ENCODE measurements at places on chromosomes 6 and 20.

DNA sequence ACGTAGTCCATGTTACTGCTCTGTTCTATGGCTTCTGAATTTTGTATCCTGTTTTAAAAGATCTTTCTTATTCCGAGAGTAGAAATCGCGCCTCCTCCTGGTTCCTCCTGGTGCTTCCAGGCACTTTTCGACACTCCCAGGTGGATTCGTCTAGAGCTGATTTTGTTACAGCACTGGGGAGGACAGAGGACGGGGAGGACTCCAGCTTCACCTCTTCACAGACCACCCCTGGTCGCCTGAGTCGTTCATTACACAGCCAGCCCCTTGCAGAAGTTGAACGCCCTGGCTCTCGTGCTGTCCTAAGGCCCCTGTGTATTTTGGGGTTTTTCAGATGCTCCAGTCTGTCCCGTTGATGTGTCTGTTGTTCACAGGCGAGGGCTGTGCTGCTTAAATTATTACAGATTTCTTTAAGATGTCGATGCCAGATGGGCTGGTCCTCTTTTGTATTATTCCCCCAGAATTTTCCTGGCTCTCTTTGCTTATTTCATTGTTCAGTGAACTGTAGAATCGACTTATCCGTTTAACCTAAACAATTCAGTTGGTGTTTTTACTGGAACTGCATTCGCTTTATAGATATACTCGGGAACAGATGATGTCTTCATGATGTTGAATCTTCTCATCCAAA, 30.5 kb downstream of the COL20A1 start:
- no peak for DNase-seq

- no peak for DNase-seq
These were observed 148.8 kb downstream of the ARID1B start for GRCh38 chr6:156925718-156926607.

DNA sequence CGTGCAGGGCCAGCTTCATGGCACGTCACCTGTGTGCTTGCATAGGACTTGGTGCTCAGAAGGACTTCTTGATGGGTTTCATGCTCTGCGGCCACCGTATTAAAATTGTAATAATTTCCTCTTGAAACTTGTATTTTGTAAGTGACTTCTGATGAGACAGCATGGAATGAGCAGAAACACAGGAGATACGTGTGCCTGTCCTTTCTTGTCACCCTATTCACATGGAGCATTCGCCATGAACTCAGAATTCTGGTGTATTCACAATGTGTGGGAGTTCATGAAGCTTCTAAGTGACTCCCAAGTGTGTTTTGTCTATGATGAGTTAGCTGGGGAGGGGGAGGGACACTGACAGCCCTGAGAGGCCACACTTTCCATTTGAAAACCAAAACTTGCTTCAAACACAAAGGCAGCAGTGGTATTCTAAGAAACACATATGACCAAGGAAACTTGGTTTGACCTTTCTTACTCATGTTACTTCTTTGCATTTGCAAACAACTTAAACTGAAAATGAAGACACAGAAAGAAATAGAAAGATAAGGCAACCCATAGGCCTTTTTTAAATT, 92.1 kb upstream of the NEDD9 start:
- no peak for DNase-seq

DNA sequence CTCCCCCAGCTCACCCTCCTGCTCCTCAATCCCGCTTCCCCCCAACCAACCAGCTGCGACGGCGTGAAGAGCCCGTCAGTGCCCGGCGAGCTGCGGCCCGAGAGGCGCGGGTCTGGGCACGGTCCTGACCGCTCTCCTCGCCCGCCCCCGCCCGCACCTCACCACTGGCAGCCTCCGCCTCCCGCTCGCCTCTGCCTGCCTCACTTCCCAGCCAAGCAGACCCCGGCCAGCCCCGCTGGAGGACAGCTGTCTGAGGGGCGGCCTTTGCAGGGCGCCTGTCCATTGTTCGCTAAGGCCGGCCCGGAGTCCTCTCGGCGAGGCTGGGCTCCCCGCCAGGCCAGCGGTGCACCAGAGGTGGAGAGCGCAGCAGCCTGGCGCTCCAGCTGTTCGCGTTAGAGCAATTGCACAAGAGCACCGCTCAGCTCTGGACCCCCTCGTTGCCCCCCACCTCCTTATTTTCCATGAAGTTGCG, 1.3 kb downstream of the SOBP start:
- no peak for DNase-seq

DNA sequence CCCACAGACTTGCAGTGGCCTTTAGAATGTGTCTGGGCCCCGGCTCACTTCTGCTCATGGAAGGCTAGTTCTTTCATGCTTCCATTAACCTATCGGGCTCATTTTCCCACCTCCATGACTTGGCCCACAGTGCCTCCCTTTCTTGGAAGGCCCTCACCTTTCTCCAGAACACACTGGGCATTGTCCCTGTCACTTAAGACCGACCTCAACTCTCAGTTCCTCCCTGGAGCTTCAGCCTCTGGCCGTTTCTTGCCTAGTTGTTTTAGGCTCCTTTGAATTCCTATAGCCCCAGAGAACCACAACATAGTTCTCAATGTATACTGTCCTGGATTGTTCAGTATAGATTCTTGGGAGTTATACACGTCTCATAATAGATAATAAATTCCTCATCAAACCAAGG, 19.3 kb upstream of the TNFAIP3 start:
- DNase-seq: no peak

GRCh38 chr20:6228302-6228843, 105.5 kb upstream of the FERMT1 start:
- no peak for DNase-seq

DNA sequence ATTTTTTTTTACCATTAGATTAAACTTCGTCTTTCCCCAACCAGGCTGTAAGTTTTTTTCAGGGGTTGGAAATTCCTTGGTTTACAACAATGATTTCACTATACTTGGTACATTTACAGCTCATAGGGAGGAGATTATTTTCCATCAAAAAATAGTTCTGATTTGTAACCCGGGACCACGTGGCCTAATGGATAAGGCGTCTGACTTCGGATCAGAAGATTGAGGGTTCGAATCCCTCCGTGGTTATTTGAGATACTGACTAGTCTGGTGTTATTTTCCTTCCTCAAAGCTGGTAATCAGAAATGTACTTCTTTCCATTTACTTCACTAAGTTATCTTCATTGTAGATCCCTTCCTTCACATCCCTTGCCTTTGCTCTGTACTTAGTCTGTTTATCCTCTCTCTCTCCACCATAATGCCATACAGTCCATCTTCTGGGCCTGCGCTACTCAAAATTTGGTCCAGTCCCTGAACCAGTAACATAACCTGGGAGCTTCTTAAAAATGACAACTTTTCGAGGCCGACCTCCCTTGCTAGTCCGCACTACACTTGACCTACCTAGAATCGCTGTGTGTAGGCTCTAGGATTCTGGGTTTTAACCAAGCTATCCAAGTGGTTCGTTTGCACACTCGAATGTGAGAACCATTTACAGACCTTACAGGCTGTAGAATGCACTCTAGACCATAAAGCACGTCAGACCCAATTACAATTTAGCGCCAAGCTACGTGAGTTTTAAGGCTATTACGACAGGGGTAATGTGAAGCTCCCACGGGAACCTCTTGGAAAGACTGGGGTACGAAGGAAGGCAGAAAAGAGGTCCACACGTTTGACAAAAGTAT, 42.1 kb upstream of the BTN3A2 start:
- peak; percentile 32 for DNase-seq

GRCh38 chr6:88651400-88651799, 312.0 kb downstream of the RNGTT start:
- DNase-seq: no peak

GRCh38 chr6:53284901-53285300, 63.8 kb downstream of the ELOVL5 start:
- no peak for DNase-seq

DNA sequence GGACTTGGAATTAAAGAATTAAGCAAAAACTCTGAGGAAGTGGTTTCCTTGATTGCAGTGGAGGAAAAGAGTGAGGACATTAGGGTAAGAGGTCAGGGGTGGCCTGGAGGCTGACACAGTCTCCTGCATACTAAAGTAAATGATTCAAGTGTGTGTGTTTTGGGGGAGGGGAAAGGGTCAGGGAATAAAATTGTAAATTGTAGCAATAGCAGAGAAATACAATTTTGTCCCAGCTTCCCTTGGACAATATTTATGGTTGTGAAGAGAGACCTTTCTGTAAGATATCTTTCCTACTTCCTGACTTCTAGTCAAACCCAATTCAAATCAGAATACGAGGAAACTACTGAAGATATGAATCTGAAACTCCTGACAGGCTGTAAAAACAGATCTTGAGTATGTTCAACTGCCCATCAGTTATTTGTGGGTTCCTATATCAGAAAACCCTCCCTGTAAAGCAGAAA, 143.4 kb upstream of the HMGN3 start:
- no peak for DNase-seq

DNA sequence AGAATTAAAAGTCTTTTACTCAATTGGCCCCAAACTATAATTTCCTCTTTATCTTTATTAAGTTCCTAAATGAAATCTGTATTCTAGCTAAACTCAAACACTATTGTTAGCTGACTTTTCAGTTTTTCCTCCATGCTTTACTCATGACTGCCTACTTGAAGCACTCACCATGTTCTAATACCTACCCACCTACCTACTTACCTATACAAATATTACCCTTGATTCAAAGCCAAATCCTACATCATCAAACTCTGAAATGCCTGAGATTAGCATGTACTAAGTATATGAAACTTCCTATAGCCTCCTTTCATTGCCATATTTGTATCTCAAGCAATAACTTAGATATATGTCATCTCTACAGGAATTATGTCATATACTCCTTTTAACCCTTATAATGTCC, 259.7 kb downstream of the HDGFL1 start:
- DNase-seq: no peak

DNA sequence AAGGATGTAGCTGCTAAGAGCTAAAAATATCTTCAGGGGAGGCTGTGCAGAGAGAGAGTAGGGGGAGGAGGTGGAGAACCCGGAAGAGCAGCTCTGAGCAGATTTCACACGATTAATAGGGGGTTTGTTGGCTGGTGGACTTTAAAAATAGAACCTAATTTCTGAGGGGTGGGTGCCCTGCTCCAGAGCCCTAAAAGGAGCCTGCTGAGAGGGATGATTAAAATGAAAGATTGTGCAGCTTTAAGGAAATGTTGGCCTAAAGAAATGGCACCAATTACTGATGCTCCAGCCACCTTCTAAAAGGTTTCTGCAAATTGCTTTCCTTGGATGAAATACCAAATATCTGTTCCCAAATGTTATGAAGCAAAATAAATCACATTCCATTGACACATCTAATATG, 202.8 kb upstream of the BTBD3 start:
- no peak for DNase-seq

DNA sequence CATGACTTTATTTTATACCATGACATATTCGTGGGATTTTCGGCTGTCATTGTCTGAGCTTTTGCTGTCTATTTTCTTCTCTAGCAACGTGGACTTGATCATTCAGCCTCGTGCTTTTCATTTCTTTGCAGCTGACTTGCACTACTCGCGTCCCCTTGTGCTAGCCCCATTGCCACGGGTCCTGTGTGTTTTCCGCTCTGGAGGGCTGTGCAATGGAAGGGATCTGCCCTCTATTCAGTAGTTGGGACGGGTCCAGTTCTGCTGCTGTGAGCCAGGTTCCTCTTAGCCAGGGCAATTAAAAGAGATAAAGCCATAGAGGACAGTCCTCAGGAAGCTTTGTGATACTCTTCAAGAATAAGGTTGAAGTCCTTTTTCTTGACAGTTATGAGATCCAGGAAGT, 17.6 kb downstream of the NEDD9 start:
- no peak for DNase-seq

DNA sequence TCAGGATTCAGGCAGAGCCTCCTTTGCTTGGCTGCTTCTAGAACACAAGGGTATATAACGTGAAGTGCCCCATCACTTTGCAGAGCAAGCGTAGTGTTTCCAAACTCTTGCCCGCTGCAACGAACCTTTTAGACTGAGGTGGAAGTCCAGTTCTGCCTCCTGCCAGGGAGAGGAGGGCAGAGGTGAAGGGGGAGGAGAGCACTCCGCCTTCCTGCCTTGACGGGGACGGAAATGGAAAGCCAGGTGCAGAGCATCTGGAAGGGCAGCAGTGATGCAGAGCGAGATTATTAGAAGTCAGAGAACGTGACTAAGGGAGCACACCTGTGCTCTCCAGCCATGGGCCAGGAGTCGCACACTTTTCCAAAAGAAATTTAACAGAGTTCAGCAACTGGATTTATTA, 63.4 kb downstream of the RREB1 start:
- DNase-seq: no peak

GRCh38 chr6:27742833-27743573, 169.2 kb downstream of the OR2B2 start:
- no peak for DNase-seq

DNA sequence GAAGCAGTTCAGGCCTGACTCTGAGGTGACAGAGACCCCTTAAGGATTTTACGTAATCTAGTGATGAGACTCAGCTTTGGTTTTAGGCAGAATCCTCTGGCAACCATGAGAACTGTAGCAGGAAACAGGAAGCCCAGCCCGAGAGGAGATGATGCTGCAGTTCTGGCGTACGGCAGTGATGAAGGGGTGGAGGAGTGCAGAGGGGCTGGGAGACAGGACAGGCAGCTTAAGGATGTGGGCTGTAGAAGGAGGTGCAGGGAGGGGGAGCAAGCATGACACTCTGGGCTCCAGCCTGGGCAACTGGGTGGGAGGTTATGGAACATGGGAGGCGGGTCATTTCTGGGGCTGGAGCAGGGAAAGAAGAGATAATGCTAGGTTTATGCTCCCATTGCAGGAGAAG, 67.1 kb downstream of the LRFN2 start:
- DNase-seq: no peak

GRCh38 chr20:21391972-21392352, 5.4 kb downstream of the NKX2-4 start:
- no peak for DNase-seq

DNA sequence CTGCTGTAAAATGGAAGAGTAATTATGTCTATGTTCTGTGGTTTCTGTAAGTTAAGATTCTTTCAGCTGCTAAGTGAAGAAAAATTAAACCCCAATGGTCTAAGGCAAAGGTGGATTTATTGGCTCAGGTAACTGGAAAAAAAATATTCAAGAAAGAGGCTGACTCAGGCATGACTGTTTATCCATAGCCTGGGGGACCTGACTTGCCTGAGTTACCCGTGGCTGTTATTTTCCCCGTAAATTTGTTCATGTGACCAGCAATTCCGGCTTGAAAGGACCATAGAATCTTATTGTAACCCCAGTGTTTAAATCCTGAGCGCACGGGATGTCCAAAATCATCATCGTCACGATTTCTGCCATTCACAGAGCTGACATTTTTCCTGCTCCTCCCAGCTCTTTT, 32.3 kb upstream of the SULF2 start:
- no peak for DNase-seq

DNA sequence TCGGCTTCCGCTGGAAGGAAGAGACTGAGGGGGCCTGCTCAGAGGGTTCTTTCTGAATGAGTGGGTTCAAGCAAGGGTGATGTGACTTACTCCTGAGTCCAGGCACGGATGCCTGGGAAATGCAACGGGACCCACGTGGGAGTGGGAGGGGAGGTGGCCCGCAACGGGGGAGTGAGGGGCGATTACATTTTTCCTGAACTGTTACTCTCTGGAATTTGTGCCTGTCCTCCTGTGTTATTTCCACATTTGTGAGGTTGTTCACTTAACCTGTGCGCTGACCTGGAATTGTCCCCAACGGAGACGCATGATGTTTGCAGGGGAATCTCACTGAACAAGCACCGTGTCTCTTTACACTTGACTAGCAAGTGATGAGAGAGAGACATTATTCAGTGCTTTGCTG, 209.4 kb downstream of the CDH4 start:
- DNase-seq: no peak

- no peak for DNase-seq
These were observed 43.0 kb downstream of the KIF16B start for GRCh38 chr20:16530201-16530681.

GRCh38 chr6:42051268-42051653, 937 bp downstream of the TAF8 start:
- DNase-seq: no peak

Data from NCI-H187 treated with DMSO at 0.1 percent for 48 hours (cell line).